ENCODE measurements at places on chromosomes 7 and 10.

DNA sequence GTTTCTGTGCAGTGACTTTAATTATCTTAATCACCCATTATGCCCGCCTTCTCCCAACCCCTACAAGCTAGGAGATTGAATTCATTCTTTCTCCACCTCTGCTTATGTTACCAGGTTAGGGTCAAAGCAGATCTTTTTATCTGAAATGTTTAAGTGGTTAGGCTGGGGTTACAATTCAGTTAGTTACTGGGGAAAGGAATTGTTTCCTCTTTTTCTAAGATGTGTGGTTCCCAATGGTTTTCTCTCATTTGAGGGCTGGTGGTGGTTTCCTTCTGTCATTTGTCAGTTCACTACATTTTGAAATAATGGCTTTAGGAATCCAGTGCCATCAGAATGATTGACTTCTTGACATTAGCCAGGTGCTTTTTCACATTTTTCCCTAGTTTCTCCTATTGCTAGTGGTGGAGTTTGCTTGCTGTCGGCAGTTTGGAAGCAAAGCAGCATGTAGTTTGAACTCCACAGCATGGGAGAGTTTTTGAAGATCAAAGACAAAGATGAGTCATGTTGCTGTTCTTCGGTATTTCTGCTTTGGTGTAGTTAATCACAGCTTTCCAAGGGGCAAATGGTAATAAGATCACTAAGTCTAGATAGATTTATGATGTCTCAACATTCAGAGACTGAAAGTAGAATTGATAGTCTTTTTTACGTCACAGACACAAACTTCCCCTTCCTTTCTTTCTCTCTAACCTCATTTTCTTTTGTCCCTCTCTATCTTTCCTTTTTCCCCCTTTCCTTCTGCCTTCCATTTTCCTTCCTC is 168.2 kb downstream of the SND1 start:
- no peak for DNase-seq

DNA sequence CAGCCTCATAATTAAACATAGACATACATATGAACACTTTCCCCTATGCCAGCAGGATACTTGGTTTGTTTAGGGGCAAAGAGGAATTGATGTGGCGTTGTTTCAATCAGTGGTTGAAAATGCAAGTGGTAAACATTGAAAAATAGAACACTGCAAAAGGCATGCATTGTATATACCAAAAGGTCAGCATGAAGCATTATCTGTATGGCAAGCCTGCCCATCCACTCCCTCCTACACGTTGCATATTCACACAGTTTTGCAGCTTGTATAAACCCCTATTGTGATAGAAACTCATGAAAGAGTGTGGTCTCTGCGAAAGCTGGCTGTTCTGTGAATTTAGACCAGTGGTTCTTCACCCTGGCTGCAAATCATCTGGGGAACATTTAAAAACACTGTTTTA is 17.1 kb downstream of the CAV1 start:
- DNase-seq, result no peak

DNA sequence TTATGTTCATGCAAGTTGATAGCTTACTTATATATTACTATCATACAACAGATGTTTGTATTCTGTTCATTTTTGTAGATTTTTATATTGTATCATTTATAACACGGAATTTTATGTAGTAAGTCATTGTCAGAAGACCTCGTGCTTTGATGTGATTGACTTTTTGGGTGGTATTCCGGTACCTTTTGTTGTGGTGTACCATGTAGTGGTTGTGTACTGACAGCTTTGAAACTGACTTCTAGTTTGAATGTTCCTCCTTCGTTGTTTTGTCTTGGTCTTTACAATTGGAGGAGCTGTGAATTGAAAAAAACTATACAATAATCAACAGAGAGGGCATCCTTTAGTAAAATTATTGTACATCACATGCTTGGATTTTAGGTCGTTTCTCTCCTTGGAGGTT is 61.5 kb downstream of the WAC start:
- DNase-seq, result no peak

GRCh38 chr10:46520941-46521340 is 35.5 kb downstream of the GPRIN2 start:
- DNase-seq, result no peak

DNA sequence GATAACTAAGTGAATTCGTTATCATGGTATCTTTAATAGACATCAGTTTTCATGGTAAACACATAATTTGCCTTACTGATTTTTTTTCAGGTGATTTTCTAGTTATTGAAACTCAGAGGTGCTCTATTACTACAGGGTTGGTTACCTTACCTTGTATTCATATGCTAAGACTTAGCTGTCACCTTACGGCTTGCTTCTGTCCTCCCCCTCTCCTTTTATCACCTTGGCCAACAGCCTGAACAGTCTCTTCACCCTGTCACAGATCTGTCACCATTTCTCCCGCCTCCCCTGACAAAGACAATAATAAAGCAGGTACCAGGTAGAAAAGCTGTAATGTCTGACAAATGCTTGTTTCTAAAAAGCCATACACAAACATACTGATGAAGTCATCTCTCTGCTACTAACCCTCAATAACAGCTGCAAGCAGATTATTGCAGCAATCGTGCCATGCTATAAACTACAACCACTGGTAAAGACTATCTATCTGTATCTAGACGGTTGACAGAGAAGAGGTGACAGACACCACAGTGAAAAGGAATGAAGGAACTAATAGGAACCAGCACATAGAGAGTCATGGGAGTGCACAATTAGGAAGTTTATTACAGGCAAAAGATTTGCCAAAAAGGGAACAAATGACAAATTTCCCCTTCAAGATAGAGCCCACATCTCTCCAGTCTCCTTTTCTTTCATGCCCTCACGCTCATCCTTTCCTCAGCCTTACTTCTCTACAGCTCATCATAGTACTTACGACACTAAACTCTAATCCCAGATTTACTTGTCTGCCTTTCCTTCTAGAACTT is 57.2 kb downstream of the ARHGAP12 start:
- no peak for DNase-seq

GRCh38 chr7:82404652-82405051 is 38.9 kb downstream of the CACNA2D1 start:
- no peak for DNase-seq

DNA sequence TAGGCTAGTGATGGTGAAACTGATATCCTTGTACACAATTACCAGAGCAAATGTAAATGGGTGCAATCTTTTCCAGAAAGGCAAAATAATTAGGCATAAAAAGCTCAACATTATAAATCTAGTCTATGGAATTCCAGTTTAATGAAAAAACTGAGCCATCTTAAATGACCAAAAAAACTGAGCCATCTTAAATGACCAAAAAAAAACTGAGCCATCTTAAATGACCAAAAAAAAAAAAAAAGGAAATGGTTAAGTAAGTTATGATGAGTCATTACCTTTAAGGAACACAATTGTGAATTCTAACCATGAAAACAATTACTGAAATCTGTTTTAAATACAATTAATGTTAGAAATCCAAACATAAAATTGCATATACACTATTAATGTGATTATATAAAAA is 25.3 kb downstream of the USP6NL start:
- no peak for DNase-seq

DNA sequence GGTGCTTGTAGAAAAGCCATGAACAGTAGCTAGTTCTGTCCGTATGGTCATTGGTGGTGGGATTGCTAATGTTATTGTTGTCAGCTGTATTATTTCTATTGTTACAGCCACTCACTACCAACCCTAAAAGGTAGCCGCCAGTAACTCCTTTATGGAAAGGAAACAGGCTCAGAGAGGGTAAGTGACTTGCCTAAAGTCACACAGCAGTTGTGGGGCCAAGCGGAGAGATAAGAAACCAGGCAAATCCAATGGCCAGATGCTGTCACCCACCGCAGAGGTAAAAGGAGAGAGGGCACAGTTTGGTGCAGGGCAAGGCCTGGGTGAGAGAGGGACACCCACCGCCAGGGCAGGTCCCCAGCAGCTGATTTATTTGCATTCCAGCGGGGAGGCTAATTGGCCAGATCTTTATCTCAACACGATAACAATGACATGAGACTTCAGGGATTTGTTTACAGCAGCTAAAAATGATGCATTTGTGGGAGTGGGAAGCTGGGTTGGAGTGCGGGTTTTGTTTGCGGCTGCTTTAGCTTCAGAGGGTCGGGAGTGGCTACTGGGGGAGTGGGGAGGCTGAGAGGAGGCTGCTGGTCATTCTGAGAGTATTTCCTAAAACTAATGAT is 8.6 kb upstream of the NKX2-3 start:
- DNase-seq, result no peak

DNA sequence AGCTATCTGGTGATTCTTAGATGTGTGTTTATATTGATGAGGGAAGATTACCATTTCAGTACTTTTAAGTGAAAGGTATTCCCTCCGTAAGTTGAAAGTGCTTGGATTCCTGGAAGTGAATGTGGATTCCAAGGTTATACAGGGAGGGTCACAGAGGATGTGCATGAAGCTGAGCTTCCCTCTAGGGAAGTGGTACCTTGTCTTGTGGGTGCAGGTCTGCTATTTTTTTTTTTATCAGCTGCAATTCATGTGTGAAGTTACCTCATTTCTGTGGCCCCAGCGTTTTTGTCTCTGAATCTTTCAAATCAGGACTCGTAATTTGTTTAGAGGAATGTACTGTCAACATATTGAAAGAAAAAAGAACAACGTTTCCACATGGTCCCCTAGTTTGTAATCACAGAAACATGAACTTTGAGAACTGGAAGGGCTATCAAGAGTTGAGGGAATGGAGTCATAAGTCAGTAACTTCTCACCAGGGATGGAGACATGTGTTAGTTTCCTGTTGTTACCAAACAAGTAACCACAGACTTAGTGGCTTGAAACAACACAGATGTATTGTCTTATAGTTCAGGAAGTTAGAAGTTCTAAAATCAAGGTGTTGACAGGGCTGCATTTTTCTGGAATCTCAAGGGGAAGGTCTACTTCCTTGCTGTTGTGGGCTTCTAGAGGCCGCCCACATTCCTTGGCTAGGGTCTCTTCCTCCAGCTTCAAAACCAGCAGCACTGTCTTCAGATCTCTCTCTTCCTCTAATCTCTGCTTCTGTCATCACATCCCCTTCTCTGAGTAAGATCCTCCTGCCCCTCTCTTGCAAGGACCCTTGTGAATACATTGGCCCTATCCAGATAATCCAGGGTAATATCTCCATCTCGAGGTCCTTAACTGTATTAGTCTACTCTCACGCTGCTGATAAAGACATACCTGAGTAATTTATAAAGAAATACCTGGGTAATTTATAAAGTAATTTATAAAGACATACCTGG is 64.4 kb downstream of the RAB18 start:
- peak; percentile 2 for DNase-seq

DNA sequence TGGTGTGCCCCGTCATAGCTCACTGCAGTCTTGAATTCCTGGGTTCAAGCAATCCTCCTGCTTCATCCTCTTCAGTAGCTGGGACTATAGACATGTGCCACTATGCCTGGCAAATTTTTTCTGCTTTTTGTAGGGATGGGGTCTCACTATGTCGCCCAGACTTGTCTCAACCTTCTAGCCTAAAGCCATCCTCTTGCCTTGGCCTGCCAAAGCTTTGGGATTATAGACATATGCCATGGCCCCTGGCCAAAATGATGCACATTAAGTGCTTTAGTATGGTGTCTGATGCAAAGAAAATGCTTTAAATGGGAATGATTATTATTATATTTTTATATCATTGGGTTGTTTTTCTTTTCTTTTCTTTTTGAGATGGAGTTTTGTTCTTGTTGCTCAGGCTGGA is 33.2 kb upstream of the VCL start:
- DNase-seq, result no peak

GRCh38 chr10:124388823-124389612 is 29.7 kb downstream of the OAT start:
- peak; percentile 83 for DNase-seq

DNA sequence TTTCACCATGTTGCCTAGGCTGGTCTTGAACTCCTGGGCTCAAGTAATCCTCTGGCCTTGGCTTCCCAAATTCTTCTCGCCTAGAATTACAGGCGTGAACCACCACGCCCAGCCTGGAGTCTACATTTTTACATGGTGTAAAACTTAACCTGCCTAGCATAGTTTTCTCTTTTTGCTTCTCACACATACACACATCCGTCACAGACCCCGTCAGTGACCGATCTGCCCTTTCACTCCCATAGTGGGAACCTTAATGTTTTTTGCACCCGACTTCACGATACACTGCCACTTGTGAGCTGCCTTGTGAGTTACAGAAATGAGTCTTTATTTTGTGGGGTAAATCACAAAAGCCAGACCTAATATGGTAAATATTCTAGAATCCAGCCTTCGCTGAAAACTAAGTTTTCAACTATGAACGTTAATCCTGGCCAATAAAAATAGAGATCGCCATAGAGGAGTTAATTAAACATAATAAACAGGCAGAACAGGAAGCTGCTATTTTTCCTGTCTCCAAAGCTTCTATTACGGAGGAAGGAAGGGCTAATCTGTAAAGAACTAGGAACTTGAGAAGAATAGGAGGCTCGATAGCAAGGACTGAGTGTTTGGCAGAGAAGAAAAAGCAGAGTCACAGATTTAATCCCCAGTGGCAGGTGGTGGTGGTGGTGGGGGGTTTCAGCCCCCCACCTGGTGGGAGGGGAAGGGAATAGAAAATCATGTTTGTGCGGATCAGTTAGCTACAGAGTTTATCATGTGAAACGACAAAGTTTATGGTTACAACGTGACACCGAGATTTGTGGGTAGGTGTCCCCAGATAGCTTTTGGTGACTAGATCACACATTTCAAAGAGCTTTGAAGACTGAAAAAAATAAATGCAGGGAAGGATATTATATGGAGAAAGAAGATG is 14.7 kb upstream of the FAM171A1 start:
- no peak for DNase-seq

DNA sequence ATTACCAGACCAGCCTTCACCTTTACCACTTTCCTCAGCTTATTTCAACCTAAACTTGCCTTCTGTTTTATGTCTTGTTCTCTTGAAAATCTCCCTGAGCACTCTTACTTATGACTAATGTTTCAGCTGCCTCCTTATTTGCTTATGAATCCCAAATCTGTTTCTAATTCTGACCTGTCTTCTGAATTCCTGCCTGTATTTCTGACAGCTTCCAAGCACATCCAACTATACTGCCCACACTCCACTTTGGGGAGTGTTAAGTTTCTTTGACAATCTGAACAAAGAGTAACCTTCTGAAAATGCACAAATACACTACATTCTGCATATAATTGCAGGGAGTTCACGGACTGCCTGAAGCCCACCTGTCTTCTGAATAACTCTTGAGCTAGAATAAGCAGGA is 48.7 kb downstream of the ARMC3 start:
- DNase-seq, result peak; percentile 5

- DNase-seq, result no peak
These were observed 221.1 kb downstream of the EBF3 start for GRCh38 chr10:129742742-129743550.

GRCh38 chr10:75123088-75123682 is 11.7 kb downstream of the SAMD8 start:
- DNase-seq, result no peak

Measured in fibroblast of gingiva (primary cell).